Caki2 (cell line): ENCODE measurements at places on chromosomes 5 and 9.

- no peak for DNase-seq
Measured at GRCh38 chr5:31701642-31702299, 62.8 kb downstream of the PDZD2 start.

- DNase-seq = no peak
Measured at GRCh38 chr9:121914604-121915303, 178.4 kb downstream of the TTLL11 start.

DNA sequence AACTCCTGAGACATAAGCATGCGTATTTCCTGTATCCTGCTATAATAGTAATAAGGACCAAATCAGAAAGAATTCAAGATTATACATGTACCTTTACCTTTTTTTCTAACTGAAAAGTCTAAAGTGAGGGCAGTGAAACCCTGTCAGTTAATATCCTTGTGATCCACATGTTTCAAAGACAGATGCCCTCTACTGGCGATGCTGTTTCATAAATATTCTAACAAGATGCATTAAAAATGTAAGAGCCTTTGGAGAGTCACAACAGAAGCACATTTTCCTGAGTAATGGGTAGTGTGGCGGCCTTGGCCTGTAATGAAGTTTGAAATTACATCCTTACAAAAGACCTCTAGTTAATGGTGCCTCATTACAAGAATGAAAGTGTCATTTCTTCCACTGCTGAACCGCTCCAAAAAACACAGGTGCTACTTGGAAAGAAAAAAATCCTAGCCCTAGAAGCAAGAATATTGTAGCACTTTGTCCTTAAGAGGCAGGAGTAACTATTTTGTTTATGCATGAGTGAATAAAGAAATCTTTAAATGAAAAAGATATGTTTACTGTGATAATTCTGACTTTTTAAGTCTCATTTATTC is 232.6 kb downstream of the EPB41L4A start:
- DNase-seq = no peak

DNA sequence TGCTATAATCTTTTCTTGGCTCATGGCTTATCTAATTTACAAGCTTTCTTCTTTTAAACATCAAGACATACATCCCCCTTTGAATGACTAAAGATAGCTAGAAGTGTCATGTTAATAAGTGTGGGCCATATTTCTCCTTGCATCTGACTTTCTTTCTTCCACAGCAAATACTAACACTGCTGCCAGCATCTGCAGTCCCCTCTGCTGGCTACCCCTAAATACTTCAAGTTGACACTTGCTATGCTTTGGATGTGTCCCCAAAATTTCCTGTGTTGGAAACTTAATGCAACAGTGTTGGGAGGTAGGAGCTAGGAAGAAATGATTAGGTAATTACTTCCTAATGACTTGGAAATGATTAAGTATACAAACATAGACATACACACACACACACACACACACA is 459.0 kb upstream of the ST8SIA4 start:
- no peak for DNase-seq

DNA sequence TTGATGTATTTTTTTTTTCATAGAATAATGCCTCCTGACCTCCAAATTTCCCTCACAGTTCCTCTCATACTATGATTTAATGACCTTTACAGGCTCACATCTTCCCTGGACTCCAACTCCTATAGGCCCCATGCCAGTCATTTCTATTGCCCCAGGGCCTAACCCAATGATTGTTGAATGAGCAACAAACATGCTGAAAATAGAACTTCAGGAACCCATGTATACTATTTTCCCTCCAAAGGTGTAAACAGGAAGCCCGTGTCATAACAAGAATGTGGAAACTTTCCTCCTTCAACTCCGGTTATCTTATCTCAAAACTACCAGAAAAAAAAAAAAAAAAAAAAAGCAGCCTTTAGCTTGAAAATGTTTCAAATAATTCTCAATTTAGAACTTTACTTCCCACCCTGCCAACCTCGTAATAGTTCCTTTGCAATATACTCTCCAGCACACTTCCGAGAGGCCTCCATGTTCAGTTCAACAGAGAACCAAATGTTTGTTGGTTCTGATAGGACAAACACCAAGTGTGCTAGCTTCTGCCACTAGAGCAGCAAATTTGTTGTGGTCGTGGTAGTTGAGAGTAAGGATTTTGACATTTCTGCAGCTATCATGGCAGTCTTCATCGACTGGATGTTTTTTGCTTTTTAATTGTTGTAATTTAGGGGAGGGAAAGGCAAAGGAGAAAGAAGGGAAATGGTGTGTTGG is 25.8 kb downstream of the TRPM6 start:
- no peak for DNase-seq

DNA sequence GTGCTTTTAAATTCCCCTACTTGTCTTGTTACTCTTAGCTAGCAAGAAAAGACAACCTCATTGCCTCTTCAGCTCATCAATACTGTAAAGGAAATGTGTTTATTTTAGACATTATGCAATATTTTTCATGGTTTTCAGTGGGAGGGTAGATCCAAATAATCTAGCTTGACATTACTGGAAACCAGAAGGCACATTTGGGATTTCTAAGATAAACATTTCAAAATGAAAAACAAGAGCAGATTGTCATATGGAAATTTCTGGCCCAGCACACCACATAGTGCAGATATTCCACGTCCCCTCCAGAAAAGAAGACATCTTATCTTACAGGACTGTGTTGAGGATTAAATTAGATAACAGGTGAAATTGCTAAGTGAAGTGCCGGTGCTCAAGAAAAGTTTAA is 296.9 kb downstream of the MSX2 start:
- DNase-seq = no peak

DNA sequence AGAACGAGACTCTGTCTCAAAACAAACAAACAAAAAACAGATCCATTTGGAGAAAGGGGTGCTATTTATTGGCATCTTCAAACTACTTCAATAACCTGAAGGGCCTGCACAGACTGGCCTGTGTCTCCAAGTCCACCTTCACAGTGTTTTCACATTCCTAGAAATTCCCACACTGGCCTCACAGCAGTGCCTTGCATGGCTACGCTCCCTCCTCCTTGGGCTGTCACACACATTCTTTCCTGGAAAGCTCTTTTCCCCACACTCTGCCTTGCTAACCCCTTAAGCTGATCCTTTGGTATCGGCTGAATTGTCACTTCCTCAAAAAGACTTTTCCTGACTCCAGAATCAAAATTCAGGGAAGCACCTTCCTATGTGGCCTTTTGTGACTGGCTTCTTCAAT is 19.8 kb downstream of the FAM151B start:
- no peak for DNase-seq

GRCh38 chr5:176837707-176838115 is 27.4 kb downstream of the UNC5A start:
- DNase-seq = peak; percentile 75

DNA sequence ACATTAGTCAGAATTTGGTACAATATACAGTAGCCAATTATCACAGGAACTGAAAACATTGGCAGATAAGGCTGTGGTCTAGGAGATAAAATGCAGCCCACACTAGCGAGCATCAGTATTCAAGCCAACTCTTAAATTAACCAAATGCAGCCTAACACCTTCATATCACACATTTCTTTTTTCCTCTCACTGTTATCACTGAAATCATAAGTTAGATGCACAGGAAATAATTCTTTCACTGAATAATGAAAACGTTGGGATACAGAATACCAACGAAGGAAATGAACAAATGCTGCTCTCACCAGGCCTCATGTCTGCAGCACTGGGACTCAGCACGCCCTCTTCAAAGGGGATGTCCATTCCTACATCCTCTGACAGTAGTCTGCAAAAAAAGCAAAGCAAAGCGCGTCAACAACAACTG is 109.1 kb upstream of the PCA3 start:
- no peak for DNase-seq

DNA sequence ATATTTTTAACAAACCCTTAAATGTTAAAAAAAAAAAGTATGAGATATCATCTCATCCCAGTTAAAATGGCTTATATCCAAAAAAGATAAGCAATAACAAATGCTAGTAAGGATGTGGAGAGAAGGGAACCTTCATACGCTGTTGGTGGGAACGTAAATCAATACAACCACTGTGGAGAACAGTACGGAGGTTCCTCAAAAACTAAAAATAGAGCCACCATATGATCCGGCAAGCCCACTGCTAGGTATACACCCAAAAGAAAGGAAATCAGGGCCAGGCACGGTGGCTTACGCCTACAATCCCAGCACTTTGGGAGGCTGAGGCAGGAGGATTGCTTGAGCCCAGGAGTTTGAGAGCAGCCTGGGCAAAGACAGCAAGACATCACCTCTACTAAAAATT is 3.0 kb downstream of the MTMR12 start:
- DNase-seq = no peak

GRCh38 chr5:7878381-7878873 is 9.5 kb downstream of the MTRR start:
- peak; percentile 16 for DNase-seq

- no peak for DNase-seq
Measured at GRCh38 chr5:116880150-116880549, 305.5 kb upstream of the SEMA6A start.

DNA sequence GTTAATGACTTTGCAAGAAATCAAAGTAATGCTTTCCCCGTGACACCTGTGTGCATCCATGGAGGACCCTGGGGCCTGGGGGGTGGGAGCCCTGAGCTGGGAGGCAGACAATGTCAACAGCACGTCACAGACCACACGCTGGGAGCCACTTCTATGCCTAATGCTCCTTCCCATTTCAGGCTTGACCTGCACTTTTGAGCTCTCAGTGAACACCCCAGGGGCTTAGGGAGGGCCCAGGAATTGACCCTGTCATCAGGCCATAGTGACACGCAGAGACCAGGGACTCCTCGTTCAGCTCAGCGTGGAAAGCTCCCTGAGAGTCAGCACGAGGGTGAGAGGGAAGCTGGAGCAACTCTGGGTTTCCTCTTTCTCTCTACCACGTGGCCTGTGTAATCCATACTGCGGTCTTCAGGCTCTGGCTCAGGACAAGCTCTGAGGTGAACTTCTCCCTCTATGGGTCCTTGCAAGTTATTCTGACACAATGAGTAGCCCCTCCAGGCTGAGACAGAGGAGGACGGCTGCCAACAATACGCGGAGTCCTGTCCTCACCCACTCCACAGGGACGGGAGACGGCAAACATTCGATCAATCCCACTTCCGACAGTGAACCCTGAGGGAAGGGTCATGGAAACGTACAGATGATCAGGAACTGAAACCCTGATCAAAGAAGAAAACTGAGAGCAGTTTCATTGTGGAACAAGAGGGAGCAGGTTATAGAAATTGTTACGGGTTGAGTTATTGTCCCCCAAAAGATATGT is 130.8 kb upstream of the IRX4 start:
- no peak for DNase-seq

GRCh38 chr9:101029315-101030085 is 973 bp downstream of the PLPPR1 start:
- DNase-seq = no peak
